ENCODE measurements at places on chromosomes 16 and 17.

DNA sequence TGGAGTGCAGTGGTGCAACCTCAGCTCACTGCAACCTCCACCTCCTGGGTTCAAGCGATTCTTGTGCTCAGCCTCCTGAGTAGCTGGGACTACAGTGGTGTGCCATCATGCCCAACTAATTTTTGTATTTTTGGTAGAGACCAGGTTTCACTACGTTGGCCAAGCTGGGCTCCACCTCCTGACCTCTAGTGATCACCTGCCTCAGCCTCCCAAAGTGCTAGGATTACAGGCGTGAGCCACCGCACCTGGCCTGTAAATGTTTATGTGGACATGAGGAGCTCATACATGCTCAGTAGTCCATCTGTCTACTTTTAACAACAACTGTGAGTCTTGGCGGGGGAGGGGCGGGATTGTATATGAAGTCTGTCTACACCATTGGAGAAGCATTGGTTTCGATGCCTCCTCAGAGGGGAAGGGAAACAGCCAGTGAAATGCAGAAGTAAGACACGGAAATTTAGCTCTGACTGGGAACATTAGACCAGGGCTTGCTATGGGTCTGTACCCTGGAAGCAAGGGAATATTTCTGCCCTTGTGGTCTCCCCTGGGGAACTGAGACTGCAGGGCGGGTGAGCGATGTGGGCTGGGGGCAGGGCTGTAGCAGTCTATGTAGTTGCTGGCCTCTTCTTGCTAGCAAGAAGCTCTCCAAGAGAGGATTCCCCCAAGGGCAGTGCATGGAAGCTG, 9.3 kb downstream of the NUBP1 start:
- no peak for DNase-seq

GRCh38 chr17:5584383-5585286, at the start of gene NLRP1:
Gene NLRP1 (minus strand): TSS chr17:5584509. CDS start chr17:5583957, 552 bp downstream.
- DNase-seq = peak; percentile 100

DNA sequence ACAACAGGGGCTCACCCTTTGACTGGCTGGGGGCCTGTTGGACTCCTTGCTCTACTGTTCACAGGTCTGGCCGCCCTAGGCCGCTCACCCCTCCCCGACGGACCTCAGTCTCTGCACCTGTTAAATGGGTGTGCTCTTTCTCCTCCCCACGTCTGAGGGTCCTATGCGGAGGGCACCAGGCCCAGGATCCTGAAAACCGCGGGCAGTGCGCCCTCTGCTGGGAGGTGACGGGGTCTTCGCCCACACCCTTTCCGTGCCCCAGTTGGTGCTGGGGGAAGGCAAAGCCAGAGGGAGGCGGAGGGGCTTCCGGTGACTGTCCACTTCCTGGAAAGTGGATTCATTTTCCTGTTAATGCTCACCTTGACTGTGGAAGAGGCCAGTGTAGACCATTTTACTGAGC, 1010.9 kb downstream of the KCNJ18 start:
- no peak for DNase-seq

GRCh38 chr17:65660947-65661346, 99.5 kb upstream of the AXIN2 start:
- peak; percentile 12 for DNase-seq

GRCh38 chr16:8370374-8371270, 219.7 kb downstream of the TMEM114 start:
- DNase-seq = peak; percentile 30

GRCh38 chr17:45413498-45413923, 19.2 kb downstream of the ARHGAP27 start:
- no peak for DNase-seq

GRCh38 chr16:82563401-82563800, 63.4 kb upstream of the CDH13 start:
- no peak for DNase-seq

DNA sequence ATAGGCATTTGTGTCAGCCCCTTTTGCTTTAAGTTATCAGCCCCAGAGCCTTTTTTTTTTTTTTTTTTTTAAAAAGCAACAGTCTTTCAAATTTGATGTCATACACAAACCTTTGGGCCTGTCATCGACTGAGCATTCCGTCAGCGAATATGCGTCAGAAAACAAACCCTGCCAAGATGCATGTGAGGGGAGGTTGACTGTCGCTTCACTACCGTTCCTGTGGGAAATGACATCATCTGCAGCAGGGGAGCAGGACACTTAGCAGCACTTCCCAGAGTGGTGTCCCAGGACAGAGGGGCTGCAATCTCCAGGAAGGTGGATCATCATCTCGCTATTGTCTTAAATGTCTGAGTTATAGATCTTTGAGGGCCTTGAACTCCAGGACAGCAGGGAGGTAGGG, 358.3 kb downstream of the SNX29 start:
- no peak for DNase-seq

GRCh38 chr17:78265121-78265520, 33.7 kb downstream of the TMEM235 start:
- no peak for DNase-seq

GRCh38 chr16:68292425-68292824, 18.3 kb downstream of the SLC7A6OS start:
- DNase-seq = no peak

GRCh38 chr16:82560805-82561325, 65.9 kb upstream of the CDH13 start:
- DNase-seq = no peak

DNA sequence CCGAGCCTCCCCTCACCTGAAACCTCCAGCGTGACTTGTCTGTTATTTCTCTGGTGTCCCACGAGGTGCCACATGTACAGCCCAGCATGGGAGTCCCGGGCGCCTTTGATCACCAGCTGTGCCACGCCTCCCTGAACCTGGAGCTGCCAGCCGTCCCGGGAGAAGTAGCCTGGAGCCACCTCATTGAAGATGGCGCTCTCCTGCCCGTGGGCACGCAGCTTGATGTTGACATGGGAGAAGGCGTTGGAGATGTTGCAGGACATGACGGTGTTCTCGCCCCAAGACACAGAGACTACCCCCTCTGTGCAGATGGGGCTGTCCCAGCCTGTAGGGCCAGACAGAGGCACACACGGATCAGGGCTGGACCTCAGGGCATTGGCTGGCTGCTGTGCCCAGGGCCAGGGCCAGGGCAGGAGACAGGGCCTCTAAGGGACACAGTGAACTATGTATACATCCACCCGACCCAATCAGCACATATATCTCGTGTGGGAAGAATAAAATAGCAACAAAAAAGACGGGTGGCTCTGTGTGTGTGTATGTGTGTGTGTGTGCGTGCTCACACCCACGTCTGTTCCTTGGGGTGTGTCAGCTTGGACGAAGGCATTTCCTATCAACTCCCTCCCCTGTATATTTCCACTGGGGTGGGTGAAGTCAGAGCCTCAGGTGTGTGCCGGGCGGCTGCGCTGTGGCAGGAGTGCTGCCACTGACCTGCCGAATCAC, 7.3 kb upstream of the CD7 start:
- DNase-seq = peak; percentile 39

GRCh38 chr16:81263470-81264220, 25.2 kb downstream of the BCO1 start:
- peak; percentile 46 for DNase-seq

DNA sequence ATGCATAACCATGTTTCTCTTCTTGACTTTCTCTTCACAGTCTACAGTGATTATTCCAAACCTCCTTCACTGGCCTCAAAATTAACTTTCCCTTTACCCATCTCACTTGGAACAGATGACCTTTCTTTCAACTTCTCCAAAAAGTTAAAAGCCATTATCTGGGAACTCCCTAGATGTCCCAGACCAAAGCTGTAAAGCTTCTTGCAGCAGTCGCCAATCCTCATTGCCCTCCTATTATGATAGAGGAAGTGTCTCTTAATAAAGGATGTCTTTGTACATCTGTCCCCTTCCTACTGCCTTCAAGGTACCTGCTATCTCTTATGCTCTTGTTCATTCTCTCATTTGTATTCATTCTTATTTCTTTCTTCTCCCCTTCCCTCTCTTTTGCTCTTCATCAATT, 127.5 kb downstream of the MRTFB start:
- DNase-seq = no peak

DNA sequence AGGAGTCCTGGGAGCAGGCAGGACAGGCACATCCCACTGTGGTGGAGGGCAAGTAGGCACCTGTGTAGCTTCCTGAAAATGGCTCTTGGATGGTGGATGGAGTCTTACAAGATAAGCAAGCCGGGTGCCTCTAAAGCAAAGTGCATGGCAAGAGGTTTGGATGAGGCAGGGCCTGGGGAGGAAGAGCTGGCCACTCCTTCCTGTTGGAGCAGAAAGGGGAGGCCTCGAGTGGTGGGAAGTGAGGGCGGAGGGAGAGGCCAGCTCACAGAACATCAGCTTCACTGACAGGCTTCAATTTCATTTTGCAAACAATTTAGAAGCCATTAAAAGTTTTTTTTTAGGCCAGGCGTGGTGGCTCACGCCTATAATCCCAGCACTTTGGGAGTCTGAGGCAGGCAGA, 31.0 kb downstream of the CD300A start:
- no peak for DNase-seq

DNA sequence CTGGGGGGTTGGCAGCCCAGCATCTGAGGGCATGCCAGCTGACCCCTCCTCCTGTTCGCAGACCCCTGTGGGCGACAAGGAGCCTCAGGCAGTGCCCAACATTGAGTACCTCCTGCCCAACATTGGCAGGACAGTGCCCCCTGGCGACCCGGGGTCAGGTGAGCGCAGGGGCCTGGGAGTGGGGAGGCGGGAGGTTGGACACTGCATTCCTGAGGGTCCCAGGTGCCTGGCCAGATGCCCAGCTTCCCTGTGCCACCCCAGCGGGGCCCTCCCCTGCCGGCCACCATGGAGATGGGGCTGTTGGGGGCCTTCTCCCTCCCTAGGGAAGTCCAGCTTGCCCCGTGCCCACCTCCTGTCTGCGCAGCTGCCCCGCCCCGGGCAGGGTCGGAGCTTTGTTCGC, 70.1 kb downstream of the ARHGAP23 start:
- DNase-seq = no peak

- peak; percentile 87 for DNase-seq
Measured at GRCh38 chr17:18093616-18094408, 6.1 kb downstream of the DRG2 start.

- DNase-seq = no peak
Measured at GRCh38 chr17:13540546-13540945, 61.2 kb downstream of the HS3ST3A1 start.

DNA sequence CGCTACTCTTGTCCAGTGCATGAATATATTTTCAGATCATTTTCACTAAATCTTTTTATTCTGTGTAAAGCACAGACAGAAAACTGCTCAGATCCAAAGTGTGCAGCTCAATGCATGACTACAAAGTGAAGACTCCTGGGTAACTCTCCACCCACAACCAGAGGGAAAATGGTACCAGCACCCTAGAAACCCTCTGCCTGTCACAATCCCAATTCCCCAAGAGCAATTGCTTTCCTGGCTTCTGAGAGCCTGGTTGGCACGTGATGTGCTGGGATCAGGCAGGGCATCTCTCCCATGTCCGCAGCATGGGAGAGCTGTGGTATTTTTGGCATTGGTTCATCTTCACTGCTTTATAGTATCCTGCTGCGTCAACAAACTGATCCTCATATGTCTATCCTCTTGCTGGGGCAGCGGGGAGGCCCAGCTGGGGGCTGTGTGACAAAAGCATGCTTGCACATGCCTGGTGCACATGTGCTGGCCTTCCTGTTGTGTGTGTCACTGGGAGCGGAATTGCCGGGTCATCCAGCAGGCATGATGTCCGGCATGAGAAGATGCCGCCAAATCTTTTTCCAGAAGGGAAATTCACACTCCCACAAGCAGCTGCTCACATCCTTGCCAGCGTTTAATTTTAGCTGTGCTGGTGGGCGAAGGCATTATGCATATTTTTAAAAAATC, 278.9 kb upstream of the FOXF1 start:
- no peak for DNase-seq

- no peak for DNase-seq
Measured at GRCh38 chr16:73143002-73143401, 95.1 kb upstream of the ZFHX3 start.

GRCh38 chr17:79670537-79671084, 59.8 kb upstream of the RBFOX3 start:
- DNase-seq = no peak

GRCh38 chr17:77526259-77526711, 385.5 kb downstream of the SEC14L1 start:
- no peak for DNase-seq

DNA sequence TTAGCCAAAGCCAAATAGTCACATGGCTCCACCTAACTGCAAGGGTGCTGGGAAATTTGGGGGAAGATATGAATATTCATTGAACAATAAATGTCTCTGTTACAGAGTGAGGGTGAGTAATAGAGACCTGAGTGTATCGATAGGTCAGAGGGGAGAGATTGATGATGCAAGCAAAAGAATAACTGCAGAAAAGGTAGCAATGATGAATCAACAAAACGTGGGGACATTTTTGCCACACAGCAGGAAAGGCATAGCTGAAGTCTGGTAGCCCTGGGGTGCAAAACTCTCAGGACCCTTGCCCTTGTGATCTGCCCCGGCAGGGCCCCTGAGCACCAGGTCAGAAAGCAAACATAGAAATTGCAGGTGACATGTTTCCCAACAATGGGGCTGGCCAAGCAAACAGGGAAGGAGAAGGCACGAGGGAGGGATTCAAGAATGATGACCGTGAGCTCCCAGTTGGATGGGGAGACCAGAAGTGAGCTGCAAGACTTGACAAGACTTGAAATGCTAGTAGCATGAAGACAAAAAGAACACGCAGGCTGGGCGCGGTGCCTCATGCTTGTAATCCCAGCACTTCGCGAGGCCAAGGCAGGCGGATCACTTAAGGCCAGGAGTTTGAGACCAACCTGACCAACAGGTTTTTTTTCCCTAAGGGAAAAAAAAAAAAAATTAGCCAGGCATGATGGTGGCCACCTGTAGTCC, 12.7 kb upstream of the HERPUD1 start:
- DNase-seq = peak; percentile 97

- no peak for DNase-seq
Measured at GRCh38 chr16:11725457-11725856, 17.2 kb downstream of the TXNDC11 start.

DNA sequence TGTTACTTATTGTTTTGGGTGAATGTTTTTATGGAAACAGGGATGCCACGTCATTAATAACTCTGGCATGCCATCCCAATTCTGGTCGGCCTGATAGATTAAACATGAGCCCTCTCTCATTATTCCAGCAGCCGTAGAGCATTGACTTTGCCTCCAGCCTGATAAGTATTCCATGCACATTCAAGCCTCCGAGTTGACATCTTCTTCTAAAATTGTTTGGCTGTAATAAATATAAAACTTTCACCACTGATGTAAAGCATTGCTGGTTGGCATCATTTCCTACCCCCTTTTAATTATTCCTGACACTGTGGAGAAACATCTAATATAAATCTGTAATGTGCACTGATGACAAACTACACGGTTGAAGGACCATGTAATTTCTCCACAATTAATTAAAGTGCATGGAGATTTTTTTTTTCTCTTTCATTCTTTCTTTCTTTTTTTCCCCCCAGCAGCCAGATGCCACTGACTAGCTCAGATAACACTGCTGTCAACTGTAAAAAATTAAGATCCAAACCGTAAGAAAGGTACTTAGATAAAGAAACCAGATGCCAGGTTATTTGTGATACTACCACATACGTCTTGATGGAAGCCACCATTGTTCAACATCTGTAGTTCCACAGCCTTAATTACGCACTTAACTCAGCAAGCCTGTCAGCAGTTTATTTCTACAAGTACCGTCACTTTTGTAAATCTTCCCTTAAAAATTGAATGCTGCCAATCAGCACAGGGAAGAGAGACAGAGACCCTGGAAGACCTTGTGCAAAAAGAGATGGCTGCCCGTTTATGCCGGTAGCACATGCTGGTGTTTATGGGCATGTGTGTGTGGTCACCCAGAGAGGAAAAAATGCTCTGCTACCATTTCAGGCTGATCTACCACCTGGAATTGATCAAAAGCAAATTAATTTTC, 237.7 kb downstream of the IRX3 start:
- DNase-seq = no peak

Measured in epithelial cell of esophagus (primary cell).